ENCODE measurements at places on chromosomes 16 and 17.

GRCh38 chr17:76276461-76277299, 11.5 kb downstream of the UBALD2 start:
- DNase-seq = no peak

DNA sequence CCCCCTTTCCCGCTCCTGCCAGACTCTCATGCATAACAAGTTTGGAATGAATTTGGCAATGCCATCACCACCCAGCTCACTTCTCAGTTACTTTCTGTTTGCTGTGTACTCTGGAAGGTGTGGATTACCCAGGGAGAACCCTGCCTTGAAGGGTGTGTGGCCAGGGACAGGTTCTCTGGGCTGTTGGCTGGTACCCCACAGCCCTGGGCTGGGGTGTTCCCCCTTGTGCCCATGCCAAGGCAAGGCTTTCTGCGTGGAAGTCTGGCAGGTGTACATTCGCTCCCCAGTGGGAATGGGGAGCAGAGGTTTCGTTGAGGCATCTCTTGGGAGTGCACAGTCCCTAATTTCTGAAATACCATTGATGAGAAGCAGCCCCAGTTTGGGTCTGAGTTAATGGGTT, 187.7 kb downstream of the CCDC182 start:
- no peak for DNase-seq

DNA sequence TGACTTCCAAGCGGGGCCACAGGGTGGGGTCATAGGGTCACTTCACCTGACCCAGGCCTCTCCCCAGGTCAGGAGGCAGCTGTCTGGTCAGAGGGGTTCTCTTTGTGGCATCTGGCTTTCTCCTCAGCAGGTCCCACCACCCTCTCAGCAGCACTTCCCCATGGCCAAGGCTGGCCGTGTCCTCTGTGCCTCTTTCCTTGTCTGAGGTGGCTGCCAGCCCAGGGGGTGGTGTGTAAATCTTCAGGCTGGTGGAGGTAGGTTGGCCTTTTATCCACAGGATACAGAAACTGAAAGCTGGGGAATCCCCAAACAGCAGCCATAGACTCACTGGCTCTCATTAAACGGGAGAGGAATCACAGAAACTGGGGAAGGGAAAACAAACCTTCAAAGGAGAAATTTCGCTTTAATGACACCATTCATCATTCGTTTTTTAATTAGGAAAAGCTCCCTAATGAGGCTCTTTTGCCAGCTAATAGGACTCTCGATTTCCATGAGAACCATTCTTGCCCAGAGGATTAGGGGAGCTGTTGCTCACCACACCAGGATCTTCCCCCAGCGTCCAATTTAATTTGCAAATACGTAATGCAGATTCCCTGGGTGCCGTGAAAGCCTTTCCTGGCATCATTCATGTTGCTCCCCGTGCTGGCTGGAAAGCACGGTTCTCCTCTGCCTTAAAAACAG, 18.0 kb downstream of the C17orf75 start:
- DNase-seq = no peak

DNA sequence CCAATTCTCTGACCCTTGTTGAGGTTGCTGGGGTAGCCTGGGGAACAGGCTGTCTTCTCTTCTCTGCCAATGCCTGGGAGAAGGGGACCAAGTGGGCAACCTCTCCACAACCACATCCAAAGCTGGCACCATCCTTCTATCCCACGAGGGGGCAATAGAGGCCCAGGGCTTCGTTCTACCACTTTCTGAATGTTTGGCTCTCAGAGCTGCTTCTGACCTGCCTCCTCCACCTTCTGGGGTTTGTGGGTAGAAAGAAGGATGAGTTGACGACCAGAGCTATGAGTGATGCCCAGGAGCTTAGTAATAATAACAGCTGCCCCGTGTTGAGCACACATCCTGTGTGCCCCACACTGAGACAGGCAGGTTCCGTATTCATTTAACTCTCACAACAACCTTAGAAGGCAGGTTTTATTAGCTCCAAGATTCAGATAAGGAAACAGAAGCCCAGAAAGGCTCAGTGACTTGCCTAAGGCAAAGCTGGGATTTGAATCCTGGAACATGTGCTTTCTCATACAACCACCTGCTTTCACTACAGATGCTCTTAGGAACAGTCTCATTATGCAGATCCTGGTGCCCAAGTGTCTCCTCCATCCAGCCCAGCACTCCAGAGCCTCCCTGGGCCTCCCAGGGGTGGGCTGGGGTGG, 11.1 kb downstream of the TSPOAP1 start:
- DNase-seq = peak; percentile 27

DNA sequence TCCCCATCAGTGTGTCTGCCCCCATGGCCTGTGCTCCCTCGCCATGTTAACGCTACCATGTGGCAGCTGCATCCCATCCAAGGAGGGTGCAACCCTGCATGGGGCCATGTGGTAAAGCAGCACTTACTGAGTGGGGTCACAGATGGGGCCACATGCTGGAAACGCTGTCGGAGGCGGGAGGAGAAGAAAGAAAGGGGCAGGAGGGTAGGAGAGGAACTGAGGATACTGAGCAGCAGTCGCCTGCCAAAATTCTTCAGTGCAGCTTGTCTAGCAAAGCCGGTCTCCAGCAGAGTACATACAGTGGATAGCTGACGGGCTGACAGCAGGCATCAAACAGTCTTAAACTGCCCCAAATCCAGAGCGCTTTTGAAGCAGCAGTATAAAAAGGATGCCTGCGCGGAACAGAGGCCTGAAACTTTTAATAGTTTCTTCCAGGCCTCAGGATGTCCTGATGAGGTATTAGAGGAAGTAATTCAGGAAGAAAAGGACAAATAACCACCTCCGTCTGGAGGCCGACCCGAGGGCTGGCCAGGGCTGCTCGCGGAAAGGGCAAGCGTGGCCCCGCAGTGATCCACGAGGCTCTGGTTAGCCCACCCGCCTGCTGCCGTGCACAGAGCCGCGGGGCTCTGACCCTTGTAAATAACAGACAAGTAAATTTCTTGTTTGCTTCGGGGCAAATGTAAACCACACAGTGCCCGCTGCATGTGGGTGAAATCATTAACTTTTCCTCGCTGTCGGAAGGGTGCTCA, 149.0 kb downstream of the CCDC182 start:
- no peak for DNase-seq

GRCh38 chr17:78793968-78794367, 11.9 kb upstream of the CYTH1 start:
- DNase-seq = no peak

DNA sequence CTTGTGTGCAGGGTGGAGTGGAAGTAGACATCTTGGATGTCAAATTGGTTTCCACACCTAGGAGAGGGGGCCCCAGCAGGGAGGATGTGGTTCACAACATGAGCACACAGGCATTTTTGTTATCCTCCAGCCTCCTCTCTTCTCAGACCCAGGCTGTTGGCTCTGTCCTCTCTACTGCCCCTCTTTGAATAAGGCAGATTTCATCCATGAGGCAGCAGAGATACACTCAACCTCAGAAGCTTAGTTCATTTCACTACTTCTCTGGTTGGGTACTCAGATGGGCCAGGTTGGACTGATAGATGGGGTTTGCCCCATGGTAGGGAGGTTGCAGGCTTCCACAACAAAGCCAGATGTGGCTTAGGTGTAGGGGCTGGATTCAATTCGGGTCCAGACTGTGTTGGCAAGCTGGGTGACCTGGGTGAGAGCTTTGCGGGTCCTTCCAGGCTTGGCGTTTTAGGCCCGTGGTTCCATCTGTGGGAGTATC, 22.2 kb upstream of the NFATC3 start:
- DNase-seq = no peak

DNA sequence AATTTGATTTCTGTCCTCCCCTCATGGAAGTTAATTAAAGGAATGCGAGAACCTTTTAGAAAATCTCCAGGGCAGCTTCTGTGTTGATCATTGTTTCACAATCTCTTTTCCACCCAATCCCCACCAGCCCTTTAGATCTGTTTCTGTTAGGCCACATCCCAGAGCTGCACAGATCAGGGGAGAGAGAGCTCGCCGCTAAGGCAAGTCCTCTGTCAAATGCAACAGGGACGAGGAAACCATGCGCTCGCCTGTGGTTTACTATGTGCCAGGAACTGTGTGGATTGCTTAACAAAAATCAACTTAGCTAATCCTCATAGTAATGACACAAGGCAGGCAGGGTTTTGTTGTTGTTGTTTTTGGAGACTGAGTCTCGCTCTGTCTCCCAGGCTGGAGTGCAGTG, 115.4 kb downstream of the SALL1 start:
- no peak for DNase-seq

DNA sequence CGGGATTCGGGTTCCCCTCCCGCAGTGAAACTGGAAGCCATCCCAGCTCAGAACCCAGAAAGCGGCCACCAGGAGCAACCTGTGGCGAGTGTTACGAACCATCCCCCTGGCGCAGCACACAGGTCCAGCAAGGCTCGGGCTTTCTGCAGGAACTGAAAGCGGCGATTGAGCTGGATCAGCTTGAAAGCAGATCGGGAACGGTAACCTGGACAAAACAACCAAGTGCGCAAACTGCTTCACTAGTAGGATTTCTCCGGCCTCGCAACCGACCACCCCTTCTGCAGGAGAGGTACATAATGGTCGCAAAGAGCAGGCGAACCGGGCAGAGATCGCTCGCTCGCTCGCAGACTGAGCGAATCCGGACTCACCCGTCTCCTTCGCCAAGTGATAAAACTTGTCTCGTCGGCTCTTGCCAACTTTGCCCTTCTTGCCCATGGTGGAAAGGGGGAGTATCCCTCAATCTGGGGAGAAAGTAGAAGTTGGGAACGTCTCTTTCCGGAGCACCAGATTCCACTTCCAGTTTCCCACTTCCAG, 696 bp upstream of the PSMC5 start:
- no peak for DNase-seq

DNA sequence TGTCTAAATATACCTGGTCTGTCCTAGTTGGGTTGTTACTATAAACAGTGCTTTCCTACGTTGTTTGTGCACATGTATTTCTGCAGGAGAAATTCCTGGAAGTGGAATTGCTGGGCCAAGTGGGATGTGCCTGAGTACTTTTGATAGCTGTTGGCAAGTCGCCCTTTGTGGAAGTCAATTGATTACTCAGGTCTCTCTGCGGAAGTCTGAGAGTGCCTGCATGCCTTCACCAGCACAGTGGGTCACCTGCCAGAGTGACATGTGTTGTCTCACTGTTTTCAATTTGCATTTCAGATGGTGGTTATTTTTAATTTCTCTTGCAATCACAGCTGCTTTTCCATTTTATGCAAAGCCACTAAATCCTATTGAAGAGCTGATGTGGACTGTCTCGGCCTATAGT, 2.3 kb upstream of the MVD start:
- no peak for DNase-seq

- DNase-seq = no peak
Observed at GRCh38 chr16:57724531-57724930, 11.0 kb upstream of the KATNB1 start.

DNA sequence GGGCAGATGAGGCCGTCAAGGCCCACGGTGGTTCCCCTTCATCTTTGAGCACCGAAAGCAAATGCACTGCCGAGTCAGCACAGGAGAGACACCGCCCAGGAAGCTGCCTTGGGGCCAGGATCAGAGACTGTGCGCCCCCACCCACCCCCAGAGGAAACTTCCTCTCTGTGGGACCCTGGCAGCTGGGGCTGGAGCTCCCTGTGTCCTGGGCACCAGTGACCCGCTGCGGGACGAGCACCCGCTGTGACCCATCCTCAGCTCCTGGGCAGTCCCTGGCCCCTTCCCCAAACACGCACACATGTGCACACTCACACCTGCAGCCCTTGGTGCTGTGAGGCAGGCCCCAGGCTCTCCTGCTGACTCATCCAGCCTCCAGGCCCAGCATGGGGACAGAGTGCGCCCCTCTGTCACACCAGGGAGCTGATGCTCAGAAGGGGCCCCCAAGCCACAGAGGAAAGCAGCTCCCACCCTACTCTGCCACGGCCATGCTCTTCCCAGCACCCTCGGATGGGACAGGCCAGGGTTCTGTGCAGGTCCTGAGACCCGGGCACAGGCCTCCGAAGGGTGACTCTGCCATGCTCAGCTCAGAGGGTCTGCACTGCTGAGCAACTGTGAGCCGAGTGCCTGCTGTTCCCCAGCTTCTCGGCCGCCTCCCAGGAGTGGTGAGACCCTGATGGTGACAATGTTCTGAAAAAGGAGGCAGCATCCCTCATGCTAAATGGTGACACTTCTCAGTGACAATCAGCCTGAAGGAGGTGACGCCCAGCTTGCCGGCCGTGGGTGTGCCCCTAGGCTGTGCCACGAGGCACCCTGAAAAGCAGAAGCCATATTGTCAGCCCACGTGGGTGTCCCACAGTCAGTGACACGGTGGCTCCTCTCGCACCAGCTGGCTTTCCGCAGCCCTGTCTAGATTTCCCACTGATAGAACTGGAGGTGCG, 3.6 kb downstream of the PIEZO1 start:
- peak; percentile 58 for DNase-seq

Data from T-helper 2 cell (primary cell).